Endodermal cell (in vitro differentiated cells): ENCODE measurements at places on chromosomes 16 and 17. TPM values are rescaled to one million over a fixed set of nuclear protein-coding genes. Genes with fewer than 3 reads are reported as not detected.
A peak's percentile ranks its signal among the peaks of the same experiment; 100 is the strongest.

CCDC40 gene
- total RNA-seq, result 11.9 to 38.9 TPM (median 30.1 TPM) in 3 replicates

ABHD15 gene
- total RNA-seq, result 1.8 to 2.3 TPM (median 2.1 TPM) in 3 replicates

SLC47A2 gene
- not detected in 3 replicates for total RNA-seq

KRTAP4-1 gene
- not detected in 3 replicates for total RNA-seq

- DNase-seq, result peak; percentile 82
Measured at GRCh38 chr16:1960665-1961630, 1.6 kb downstream of the NDUFB10 start.

GRCh38 chr16:65981057-65981456 is 385.4 kb upstream of the CDH5 start:
- no peak for DNase-seq

ATXN2L gene
- 201 to 264 TPM (median 257 TPM) in 3 replicates for total RNA-seq

KRT17 gene
- not detected in 2 replicates for total RNA-seq

- no peak for DNase-seq
Measured at GRCh38 chr17:28180449-28180848, 138.0 kb downstream of the NLK start.

KRTAP17-1 gene
- 0.48 TPM in 1 of 2 replicates, not detected in the other for total RNA-seq

- no peak for DNase-seq
Measured at GRCh38 chr16:54477714-54478113, 191.1 kb upstream of the IRX3 start.

GRCh38 chr17:77163511-77164280 is 22.9 kb downstream of the SEC14L1 start:
- DNase-seq, result no peak

SPHK1 gene
- 1.4 to 2.9 TPM (median 1.5 TPM) in 3 replicates for total RNA-seq

TBC1D3C gene
- total RNA-seq, result 1.3 TPM in 1 of 3 replicates, not detected in the others

DNA sequence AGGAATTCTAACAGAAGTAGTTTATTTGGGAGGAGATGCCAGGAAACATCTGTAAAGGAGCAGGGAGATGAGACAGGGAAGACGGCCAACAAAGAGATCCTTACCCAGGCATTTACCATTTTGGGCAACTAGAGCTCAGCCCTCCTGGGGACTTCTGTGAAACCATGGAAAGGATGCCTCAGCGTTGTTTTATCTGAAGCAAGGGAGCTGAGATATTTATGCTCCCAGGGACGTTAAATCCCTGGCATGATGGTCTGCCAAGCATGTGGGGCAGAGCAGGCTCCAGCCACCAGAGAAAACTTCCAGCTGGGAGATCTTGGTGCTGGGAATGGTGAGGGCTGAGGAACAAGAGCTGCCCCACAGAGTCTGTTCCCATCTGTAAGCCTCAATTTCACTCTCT is 114.8 kb upstream of the FOXF1 start:
- DNase-seq, result no peak

DNA sequence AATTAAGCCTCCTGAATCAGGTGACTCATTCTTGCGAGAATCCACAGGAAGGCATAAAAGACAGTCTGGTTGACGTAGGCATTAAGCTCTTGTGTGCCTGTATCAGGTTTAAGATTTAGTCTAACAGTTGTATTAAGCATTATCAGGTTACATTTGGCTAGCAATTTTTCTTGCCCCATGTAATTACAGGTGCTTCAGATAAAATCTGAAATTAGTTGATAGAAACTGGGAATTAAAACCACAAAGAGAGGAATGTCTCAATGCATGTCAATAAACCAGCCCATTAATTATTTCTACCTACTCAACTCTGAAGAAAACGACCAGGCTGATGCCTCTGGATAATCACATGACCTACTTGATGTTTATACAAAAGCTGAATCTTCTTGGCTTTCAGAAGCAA is 217.2 kb downstream of the CA10 start:
- DNase-seq, result no peak

DNA sequence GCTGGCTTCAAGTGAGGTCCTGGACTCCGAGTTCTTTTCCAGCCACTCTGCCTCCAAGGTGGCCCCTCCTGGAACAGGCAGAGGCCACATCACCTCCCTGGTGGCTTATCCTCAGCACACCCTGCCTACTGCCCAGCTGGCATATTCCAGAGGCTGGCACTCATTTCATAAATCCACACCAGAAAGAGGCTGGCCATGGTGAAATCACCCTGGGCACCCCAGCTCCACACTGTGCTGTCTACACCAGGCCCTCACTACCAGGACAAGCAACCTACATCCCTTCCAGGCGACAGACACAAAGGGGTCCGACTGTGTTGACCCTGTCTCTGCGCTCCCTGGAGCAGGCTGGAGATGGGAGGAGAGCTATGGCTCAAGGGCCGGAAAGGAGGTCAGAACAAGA is 100.2 kb downstream of the C16orf78 start:
- DNase-seq, result no peak

KRTAP4-3 gene
- total RNA-seq, result not detected in 3 replicates

DNA sequence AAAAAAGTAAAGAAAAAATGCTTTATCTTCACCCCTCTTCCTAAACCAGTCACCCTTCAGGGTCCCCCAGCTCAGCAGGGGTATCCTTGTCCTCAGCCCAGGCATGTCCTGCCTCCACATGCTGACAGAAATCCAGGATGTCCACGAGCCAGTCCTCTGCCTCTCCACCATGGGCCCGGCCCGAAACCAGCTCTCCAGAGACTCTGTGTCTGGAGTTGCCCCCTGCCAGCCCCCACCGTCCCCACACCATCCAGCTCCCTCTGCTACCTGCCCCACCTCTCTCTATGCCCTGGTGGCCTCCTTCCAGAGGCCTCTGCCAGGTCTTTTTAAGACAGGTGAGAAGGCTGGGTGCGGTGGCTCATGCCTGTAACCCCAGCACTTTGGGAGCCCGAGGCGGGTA is 66.4 kb upstream of the PLCG2 start:
- DNase-seq, result no peak

DNA sequence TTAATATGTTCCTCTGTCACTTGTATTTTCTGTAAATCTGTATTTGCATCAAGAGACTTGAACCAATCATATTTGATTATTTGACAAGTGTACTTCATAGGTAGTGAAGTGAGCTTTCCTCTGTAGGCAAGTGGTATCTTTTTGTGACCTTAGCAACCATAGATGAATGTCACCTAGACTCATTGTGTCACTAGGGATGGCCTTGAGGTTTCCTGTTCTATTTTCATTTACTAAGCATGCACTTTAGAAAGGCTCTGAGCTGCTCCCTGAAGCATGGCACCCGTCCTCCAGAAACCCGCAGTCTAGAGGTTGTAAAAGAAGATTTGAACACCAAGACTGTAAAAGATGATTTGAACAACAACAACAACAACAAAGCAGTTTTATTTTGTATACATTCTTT is 151.7 kb downstream of the PRKCB start:
- DNase-seq, result no peak

- DNase-seq, result no peak
Measured at GRCh38 chr16:85955566-85955965, 56.6 kb downstream of the IRF8 start.

- DNase-seq, result peak; percentile 70
Measured at GRCh38 chr17:66602659-66603384, 232.1 kb upstream of the CACNG5 start.

GRCh38 chr17:2029911-2030778 is at the start of gene DPH1:
Gene DPH1, plus strand, starts transcription at chr17:2030153. Its CDS starts 17 bp downstream, at chr17:2030170.
- peak; percentile 98 for DNase-seq

DNA sequence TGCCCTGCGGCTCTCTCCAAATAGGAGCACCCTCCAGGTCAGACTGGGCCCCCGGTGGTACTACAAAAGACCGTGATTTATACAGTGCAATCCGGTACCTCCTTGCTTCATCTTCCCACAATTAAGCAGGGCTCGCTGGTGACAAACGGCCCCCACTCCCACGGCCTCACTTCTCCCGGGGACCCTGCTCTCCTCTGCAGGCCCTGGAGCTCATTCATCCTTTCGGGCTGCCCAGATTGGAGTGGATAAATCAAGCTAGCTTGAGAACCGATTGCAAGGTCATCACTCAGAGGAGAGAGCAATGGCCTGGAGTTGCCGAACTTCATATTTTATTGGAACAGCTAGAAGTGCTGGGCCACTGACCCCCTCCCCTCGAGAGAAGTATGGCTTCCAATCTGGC is 193.5 kb upstream of the IRX6 start:
- DNase-seq, result no peak

TNFRSF17 gene
- total RNA-seq, result not detected in 2 replicates

GRCh38 chr16:66295213-66295612 is 71.3 kb upstream of the CDH5 start:
- peak; percentile 25 for DNase-seq

DNA sequence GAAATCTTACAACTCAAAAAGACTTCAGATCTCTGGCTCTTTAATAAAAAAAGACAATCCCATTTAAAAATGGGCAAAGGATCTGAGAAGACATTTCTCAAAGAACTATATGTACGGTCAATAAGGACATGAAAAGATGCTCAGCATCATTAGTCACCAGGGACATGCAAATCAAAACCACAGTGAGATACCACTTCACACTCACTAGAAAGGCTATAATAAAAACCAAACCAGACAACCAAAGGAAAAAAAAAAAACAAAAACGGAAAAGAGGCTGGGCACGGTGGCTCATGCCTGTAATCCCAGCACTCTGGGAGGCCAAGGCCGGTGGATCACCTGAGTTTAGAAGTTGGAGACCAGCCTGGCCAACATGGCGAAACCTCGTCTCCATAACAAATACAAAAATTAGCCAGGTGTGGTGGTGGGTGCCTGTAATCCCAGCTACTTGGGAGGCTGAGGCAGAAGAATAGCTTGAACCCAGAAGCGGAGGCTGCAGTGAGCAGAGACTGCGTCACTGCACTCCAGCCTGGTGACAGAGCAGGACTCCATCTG is 1.7 kb upstream of the NPIPB7 start:
- DNase-seq, result no peak

DNA sequence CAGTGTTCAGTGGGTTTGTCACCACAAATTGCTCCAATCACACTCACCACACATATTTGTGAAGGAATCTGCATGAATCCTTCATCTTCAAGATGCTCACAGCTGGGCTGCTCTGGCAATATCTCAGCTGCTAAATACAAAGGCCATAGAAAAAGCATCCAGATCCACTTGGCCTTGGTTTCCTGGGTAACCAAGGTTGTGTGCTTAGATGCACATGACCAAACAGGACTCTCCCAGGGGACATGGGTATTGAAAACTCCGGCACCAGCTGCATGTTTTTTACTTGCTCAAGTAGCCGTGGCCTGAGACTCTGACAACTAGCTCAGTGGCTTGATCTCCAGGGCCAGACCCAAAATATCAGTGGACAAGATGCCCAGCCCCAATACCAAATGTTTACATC is 131.3 kb downstream of the CBLN1 start:
- DNase-seq, result no peak

DNA sequence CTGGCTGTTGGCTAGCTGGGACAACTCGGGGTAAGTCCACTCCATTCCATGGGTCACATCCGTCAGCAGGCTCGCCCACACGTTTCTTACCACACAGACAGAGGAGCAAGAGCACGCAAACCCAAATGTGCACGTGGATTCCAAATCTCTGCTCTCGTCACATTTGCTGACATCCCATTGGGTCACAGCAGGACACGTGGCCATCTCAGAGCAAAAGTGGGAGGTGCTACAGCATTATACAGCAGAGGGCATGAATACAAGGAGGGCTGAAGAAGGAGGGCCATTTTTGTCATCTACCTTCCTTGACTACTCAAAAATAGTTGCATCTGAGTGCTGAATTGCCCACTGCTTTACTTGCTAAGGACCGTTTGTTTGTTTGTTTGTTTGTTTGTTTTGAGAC is 84.7 kb downstream of the RBBP6 start:
- DNase-seq, result no peak

- DNase-seq, result no peak
Measured at GRCh38 chr16:57471209-57471608, 8.7 kb downstream of the POLR2C start.

DNA sequence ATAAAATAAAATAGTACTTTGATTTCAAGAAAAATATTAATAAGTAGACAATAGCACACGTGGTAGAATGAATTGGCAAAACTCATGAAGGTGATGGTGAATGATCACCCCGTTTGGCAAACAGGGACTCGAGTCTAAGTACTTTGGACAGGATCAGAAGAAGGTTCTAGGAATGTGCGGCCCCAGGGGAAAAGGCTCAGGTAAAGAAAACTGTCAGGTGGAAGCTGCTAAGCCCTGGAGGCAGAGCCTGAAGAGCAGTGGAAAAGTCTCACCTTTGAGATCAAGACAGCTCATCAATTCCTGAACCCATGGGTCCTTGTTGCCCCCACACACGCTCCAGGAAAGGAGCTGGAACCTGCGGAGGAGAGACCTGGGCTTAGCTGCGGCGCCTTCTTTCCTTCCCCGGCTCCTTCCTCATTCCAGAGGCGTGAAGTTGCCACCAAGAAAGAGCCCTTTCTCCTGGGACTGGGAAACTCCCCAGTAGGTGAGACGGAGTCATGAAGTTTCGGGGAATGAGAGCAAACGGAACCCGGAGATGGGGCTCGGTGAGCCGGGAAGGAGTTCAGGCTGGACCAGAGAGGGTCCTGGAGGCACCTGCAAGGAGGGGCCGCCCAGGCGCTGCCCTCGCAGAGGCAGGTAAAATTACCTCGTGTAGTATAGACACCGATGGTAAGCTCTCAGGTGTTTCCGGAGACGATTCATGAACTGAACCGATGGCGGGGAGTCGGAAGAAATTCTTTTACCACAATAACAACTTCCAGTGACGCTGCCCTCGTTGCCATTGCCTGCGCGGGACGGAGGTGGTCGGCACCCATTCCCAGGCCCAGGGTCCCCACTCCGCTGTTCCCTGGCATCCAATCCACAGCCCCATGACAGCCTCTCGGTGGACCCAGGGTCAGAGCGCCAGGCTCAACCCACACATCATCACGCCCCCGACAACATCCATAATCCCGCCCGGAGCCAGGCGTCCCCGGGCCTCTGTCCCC is 1.2 kb upstream of the ZMYND15 start:
- peak; percentile 71 for DNase-seq

KLHL10 gene
- total RNA-seq, result 0.15 TPM in 1 of 3 replicates, not detected in the others

GRCh38 chr16:72198771-72199201 is 26.8 kb upstream of the PMFBP1 start:
- DNase-seq, result peak; percentile 67

GRCh38 chr17:59391021-59391420 is 59.6 kb downstream of the YPEL2 start:
- DNase-seq, result no peak

DNA sequence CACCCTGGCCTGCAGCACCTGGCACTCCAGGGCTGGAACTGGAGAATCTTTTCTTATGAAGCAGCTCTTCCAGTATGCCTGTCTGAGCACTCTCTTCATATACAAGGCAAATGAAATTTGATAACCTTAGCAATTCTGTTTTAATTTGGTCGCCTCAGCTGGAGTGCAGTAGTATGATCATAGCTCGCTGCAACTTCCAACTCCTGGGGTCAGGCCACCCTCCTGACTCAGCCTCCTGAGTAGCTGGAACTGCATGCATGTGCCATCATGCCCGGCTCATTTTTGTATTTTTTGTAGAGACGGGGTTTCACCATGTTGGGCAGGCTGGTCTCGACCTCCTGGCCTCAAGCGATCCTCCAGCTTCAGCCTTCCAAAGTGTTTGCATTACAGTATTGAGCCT is 140.8 kb upstream of the CHMP6 start:
- DNase-seq, result no peak
